Nephron progenitor cell (in vitro differentiated cells): ENCODE measurements at places on chromosomes 3 and 15.
A peak's percentile ranks its signal among the peaks of the same experiment; 100 is the strongest.

GRCh38 chr15:36947035-36947719 lies 153.2 kb downstream of the MEIS2 start:
- DNase-seq = no peak

DNA sequence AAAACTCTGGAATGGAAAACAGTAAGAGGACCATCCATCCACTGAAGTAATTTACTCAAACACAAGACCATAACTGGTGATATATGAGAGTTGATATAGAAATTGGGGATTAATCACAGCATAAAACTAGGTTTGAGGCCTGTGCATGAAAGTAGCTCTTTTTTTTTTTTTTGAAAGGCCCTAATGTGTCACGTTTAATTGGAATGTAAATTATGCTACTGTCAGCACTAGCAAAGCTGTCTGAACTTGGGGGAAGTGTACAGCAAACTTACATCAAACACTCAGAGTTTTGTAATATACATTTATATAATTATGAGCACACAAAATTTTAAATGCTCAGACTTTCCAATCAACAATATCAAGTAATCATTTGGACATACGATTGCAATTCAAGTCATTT lies 154.1 kb downstream of the GREM1 start:
- DNase-seq = no peak

GRCh38 chr3:127690823-127691452 lies 18.2 kb downstream of the ABTB1 start:
- peak; percentile 41 for DNase-seq

GRCh38 chr15:25368850-25369249 lies 70.0 kb downstream of the UBE3A start:
- DNase-seq = no peak

- no peak for DNase-seq
Observed at GRCh38 chr15:36571301-36571700, 8.1 kb upstream of the CDIN1 start.

DNA sequence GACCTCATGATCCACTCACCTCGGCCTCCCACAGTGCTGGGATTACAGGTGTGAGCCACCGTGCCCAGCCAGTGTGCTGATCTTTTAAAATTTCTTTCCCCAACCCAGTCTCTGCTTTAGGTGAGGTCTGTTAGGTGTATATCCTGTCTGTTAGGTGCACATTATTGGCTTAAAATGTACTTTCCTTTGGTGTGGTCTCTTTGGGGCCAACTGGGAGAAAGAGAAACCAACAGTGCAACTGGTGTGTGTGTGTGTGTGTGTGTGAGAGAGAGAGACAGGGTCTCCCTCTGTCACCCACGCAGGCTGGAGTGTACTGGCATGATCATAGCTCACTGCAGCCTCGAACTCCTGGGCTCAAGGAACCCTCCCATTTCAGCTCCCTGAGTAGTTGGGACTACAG lies 50.3 kb upstream of the GNB5 start:
- DNase-seq = no peak

DNA sequence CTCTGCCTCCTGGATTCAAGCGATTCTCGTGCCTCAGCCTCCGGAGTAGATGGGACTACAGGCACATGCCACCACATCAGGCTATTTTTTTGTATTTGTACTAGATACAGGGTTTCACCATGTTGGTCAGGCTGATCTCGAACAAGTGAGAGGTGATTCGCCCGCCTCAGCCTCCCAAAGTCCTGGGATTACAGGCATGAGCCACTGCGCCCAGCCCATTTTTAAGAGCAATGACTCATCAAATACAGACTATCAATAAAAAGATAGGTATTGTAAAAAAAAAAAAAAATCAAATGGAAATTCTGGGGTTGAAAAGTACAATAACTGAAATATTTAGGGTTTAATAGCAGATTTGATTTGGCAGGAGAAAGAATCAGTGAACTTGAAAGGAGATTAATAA lies 129.0 kb downstream of the TJP1 start:
- DNase-seq = no peak

DNA sequence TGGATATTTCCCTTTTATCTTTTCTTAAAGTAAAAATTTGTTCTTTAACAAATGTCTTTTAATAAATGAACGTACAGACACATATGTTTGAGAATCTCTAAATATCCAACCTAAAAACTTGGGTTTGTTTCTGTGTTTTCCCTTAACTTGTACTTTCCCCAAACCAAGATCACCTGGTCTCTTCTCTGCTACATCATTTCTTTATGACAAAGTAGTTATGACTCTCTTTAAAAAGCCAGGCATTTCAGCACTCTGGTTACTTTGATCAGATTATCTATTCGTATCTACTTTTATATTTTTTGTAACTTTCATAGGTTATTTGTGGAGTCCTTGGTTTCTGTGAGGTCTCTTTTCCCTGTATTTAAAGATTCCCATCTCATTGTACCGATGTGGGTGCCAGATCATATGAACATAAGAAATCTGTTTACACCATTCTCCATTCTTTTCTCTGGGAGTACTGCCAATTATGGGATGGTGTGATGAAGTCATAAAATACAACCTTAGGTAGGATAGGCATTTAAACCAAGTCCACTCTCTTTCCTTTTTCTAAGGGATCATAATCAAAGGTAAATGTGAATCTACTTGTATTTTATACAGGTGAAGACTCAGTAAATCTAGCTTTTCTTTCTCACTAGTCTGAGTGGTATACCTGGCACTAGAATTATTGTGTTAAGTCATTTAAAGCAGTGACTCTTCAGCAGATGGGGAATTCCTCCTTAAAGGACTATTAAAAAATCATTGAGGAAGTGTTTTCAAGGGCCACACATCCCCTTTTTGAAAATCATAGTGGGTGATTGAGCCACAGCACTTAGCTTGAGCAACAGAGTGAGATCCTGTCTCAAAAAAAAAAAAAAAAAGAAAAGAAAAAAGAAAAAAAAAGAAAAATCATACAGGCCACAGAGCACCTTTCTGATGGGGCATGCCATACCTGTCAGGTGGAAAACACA lies 12.4 kb upstream of the NFKBIZ start:
- DNase-seq = no peak

GRCh38 chr15:83943849-83944404 lies 290.0 kb downstream of the ADAMTSL3 start:
- DNase-seq = no peak

GRCh38 chr3:134650431-134651346 lies at the start of gene KY:
KY (minus strand) TSS chr3:134651022; CDS start chr3:134650960, 62 bp downstream.
- peak; percentile 77 for DNase-seq

- DNase-seq = no peak
Observed at GRCh38 chr3:134904241-134904771, 109.2 kb downstream of the EPHB1 start.

DNA sequence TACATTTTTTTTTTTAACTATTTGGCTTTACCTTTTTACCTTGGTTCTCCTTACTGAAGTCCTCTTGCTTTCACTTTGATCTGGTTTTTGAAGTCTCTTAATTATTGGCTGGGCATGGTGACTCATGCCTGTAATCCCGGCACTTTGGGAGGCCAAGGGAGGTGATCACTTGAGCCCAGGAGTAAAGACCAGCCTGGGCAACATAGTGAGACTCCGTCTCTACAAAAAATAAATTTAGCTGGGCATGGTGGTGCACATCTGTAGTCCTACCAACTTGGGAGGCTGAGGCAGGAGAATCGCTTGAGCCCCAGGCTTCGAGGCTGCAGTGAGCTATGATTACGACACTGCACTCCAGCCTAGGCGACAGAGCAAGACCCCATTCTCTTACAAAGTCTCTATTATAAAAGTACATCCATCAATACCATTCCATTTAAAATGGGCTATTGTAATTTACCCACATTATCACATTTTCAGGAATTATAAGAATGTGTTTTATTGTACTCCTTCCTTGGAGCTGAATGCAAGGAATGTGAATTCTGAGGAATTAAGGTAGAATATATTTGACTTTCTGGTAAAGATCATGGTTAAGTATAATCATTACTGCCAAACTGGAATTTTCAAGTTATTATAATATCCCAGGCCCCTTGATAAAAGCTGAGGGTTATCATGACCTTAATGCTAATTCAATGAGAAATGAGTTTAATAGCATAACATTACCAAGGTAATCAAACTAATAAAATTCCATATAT lies 49.0 kb downstream of the MSL2 start:
- no peak for DNase-seq

GRCh38 chr3:110791995-110792686 lies 279.5 kb upstream of the NECTIN3 start:
- DNase-seq = no peak

DNA sequence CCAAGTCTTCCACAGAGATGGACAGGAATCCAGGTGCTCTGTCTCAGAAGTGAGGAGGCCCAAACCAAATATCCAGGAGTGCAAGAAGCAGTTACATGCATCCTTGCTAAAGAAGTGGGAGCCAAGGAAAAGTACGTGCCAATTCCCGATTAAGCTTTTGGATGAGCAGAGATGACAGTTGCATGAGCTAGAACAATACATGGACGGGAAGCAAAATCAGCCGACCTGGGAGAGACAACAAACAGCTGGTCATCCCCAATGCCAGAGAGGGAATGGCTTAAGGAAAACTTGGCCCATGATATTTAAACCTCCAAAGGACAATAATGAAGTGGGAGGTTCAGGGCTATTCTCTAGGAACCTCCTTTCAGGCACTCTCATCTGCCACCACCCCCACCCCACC lies 86.0 kb upstream of the ABHD17C start:
- DNase-seq = no peak
